ENCODE measurements at places on chromosomes 7 and 10.

GRCh38 chr7:4851459-4852422 is 10.1 kb downstream of the PAPOLB start:
- no peak for DNase-seq

- no peak for DNase-seq
Observed at GRCh38 chr10:106506526-106507283, 657.8 kb downstream of the SORCS1 start.

- no peak for DNase-seq
Observed at GRCh38 chr10:29714096-29714874, 79.5 kb upstream of the SVIL start.

DNA sequence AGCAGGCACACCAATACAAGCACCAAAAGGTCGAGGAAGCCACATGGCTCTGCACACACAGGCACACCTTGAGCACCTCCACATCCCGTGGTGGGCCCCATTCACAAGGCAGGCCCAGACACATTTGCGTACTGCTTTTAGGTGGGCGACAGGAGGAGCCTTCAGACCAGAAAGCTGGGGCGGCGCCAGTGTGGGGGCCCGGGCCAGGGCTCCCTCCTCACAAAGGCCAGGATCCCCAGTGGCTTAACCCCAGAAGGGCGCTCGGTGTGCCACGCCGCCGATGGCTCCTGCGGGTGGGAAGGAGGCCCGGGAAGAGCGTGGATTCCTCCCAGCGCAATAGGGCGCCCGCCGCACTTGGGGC is 2.8 kb upstream of the SMARCD3 start:
- peak; percentile 78 for DNase-seq

DNA sequence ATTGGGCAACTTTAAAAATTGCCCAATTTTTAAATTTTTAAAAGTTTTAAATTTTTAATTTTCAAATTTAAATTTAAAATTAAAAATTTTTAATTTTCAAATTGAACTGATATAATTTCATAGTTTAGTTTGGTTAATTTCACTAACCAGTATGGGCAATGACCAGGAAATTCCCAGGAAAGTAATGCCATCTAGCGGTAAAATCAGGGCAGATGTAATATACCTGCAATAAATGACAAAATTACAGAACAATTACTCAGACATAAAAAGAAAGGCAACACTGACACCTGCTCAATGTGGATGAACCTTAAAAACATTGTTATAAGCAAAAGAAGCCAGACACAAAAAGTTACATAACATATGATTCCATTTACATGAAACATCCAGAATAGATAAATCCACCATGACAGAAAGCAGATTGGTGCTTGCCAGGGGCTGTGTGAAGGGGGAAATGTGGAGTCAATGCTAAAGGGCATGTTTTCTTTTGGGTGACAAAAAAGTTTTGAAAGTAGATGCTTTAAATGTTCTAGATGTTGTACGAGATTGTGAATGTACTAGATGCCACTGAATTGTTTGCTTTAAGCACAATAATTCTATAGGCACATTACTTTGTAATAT is 28.6 kb upstream of the SLC16A12 start:
- no peak for DNase-seq

DNA sequence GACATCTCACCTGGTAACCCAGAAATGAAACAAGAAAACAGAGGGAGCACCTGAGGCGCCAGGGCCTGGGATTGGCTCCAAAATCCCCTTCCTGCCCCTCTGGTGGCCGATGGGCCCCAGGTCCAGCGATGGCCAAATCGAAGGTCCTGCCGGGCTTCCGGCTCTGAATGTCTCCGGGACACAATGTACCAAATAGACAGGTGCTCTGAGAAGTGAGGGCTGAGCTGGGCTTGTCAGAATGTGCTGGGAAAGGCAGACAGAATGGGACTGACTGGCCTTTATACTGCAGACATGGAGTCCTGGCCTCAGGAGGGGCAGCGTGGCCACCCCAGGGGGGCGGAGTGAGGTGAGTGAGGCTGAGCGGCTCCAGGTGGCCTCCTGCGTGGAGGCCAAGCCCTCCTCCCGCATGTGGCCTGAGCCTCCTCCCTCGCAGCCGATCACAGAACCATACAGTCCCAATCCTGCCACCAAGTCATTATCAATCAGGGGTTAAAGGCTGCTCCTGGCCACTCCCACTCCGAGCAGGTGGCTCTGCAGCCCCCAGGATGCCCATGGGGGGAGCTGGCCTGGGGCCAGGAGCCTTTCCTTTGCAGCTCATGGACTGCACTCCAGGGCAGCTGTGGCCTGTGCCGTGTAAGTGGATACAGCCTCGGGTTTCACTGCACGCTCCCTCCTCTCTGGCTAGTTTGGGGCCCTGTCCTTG is 185.5 kb downstream of the ADARB2 start:
- no peak for DNase-seq

DNA sequence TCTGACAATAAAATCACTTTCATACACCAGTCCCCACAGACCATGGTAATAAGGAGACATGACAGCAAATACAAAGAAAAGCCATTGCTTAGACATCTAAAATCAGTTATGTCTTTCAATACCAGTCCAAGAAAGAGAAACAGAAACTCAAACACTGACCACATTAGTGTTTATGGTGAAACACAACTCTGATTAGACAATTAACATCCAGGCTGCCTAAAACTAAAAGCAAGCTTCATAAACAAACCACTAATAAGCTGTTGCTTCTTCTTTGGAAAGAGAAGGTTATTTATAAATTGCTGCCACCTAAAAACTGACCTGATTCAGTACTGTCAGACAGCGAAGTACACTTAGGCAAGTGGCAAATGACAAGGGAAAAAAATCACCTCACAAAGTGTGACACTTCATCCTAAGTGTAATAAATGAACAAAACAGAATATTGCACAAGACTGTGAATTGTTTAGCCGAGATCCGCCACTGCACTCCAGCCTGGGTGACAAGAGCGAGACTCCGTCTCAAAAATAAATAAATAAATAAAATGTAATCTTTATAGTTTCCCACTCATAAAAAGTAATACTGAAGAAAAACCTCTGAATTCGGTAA is 277.4 kb downstream of the PARD3 start:
- no peak for DNase-seq

DNA sequence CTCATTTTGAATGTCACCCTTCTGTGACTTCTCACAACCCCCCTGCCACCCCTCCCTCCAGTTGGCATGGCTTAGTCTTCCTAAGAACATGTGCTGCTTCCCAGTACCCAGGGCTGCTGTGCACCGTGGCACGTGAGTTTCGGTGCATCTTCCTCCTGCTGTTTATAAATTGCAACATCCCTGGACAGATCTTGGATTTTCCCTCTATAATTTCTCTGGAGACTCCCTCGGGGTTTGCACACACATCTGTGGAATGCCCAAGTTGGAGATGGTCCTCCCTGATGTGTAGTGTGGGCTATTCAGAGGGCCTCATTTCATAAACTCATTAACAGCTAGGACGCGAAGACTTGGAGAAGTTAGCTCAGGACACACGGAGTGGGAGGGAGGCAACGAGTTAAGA is 52.9 kb downstream of the IKZF1 start:
- DNase-seq, result peak; percentile 66

- no peak for DNase-seq
Observed at GRCh38 chr7:103803631-103804030, 185.8 kb downstream of the RELN start.

GRCh38 chr10:87064651-87065050 is 30.0 kb downstream of the GLUD1 start:
- DNase-seq, result no peak

- no peak for DNase-seq
Observed at GRCh38 chr10:29517352-29517923, 117.3 kb downstream of the SVIL start.

GRCh38 chr7:157558061-157558460 is 221.3 kb downstream of the DNAJB6 start:
- DNase-seq, result no peak

DNA sequence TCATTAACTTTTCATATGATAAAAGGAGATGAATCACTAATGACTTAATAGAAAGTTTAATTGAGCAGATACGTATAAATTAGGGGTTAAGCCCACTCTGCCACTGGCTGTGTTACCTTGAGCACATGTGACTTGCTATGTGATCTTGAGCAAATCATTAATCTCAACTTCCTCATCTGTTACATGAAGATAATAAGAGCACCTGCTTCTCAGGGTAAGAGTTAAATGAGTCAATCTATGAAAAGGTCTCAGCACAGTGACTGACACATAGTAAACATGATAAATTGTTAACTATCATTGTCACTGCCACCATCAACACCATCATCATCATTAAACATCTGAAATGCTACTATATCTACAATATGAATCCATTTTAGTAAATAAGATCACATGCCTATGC is 110.8 kb downstream of the TPK1 start:
- no peak for DNase-seq

GRCh38 chr7:2537981-2538851 is 17.1 kb downstream of the BRAT1 start:
- no peak for DNase-seq

DNA sequence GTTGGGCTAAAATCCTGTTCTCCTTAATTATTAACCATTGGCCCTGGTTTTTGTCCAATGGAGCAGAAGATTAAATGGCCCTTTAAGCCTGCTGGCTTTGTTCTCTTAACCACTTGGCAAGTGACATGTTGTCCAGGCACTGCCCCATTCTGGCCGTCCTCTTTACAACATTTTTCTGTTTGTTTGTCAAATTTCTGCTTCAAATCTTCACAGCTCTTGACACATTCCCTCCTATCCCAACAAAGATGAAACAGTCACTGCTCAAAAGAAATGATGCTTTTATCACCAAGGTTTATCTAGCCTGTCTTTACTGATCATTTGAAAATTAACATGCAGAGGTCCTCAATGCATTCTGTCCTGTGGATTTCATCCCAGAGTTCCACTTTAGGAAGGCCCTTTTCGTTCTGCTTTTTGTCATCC is 700.4 kb downstream of the KCNMA1 start:
- no peak for DNase-seq

GRCh38 chr10:119375574-119376272 is 166.8 kb downstream of the RGS10 start:
- DNase-seq, result no peak

GRCh38 chr7:134051020-134051419 is 76.1 kb upstream of the LRGUK start:
- no peak for DNase-seq

DNA sequence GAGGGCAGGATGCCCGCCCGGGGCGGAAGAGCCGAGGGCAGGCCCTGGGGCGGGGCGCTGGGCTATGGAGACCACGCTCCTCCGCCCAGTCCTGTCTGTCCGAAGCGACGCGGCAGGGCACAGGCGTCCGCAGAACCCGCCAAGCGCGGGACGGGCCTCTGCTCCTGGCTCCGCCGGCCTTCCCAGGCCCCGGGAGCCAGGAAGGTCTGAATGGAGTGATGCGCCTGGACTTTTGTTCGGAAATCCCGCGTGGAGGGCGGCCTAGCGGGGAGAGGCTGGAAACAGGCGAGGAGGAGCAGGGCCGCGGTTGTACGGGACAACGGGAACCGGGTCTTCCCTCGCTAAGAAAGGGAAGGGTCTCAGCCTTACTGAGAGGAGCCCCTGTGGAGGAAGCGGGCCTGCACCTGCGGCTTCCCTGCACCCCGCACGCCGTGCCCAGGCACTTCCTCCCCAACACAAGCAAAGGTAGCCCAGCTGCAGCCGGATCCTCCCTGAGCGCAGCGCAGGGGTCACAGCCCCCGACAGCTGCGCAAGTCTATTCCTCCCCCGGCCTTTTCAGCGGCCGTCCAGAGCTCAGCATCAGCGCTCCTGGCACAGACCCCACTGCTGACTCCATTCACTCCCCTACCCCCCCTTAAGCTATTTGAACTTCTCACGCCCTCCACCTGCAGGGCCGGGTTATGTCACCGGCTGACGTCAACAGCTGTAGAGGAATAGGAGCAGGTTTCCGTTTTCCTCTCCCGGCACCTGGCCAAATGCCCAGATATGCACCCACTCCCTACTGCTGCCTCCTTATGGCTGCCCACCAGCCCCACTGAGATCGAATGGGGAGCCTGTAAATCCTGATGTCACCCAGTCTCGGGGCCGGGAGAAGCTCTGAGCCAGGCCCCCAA is 143.2 kb upstream of the RET start:
- peak; percentile 70 for DNase-seq

DNA sequence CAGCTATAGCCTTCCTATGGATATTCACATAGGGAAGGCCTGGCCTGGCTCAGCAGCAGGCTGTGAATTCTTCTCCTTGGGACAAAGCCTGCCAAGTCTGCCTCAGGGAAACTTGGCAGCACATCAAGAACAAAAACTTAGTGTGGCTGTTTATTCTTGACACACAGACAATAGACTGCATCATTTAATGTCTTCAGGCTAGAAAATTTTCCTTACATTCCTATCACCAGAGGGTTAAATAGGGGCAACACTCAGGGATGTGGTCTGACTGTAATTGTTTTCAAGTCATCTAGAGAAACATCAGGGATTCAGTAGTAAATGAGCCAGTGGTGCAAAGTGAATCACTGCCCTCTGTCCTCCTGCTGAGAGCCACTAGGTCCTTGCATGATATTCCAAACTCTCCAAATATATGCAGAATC is 137.3 kb downstream of the SEMA3C start:
- no peak for DNase-seq

DNA sequence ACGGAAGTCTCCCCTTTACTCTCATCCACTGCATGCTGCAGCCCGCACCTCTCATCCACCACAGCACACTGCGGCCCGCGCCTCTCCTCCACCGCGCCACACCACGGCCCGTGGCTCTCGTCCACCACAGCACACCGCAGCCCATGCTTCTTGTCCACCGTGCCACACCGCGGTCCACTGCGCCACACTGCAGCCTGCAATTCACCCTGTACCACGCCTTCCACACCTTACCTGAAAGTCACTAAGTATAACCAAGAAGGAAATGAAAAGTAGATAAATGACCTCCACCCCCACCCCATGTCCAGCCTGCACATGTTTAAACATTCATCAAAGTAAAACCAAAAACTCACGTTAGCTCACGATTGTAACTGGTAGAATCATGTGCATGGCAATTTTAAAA is 176.1 kb downstream of the DIP2C start:
- DNase-seq, result no peak

GRCh38 chr7:111089822-111090426 is 1.0 kb upstream of the LRRN3 start:
- DNase-seq, result no peak

DNA sequence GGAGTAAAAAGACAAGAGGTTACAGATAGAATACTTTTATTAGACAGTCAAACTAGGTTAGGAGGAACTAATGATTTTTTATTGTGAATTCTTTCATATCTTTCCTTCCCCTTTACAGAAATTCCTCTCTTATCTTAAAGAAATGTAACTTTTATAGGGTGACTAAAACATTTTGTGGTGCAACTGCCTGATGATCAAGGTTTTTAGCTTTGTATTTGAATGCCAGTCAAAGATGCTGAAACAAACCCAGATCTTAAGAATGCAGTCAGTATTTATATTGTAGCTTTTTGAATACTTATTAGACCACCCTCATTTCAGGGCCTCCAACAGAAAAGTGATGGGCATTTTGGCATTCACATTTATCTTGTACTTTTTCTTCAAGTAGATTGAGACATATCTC is 27.4 kb downstream of the TAX1BP1 start:
- no peak for DNase-seq

DNA sequence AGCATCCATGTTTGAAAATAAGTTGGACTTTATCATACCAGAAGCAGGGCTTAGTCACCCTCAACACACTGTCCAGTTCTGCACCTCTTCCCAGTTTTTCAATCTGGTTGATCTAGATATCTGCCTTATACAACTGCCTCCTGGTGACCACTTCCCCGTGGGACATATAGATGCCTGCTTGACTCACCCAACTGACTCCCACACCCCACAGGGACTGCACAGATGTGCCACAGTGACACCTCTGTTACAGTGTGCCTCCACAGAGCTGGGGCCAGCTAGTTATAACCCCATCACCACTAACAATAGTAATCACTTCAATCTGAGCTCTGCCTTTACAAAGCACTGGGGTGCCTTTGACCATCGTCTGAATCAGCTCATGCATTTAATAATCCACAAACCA is 82.6 kb upstream of the AOAH start:
- no peak for DNase-seq
